Fibroblast of villous mesenchyme (primary cell): ENCODE measurements at places on chromosomes 13 and 19.
A peak's percentile ranks its signal among the peaks of the same experiment; 100 is the strongest.

DNA sequence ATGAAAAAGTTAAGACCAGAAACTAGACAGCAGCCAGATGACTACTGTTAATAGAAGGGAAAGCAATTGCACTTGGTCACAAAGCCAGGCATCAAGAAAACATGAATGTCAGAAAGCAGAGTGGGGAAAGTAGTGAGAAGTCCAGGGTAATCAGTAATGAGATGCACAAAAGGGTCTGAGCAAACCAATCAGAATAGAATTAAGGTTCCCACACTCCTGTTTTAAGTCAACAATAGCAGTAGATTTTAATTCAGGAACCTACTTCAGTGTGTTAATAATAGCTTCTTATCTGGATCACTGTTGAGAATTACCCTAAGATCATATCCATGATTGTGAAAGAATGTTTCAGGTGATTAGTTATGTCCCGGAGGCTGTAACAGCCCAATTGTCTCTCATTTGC is 72.6 kb upstream of the KLF5 start:
- DNase-seq, result no peak

DNA sequence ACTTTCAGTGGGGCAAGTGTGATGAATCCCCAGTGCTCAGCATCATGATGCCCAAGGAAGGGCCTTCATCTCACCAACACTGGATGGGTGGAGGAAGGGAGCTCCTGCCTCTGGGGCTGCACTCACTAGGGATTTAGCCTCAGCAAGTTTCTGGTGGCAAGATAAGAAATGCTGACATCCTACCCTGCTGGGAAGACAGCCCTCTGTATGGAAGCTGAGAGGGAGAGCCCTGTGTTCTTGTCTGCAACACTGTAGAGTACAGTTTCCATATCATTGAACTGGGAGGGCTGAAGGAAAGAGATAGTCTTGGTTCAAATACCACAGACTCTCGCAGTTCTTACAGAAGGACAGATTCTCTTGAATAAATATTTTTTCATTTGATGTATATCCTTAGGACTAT is 7.3 kb upstream of the ZNF460 start:
- no peak for DNase-seq

GRCh38 chr13:64849196-64849595 is 2380.9 kb downstream of the PCDH9 start:
- DNase-seq, result no peak

GRCh38 chr13:48978942-48979601 is 3.4 kb downstream of the FNDC3A start:
- peak; percentile 34 for DNase-seq

- no peak for DNase-seq
Observed at GRCh38 chr13:33543631-33544265, 258.2 kb upstream of the STARD13 start.

DNA sequence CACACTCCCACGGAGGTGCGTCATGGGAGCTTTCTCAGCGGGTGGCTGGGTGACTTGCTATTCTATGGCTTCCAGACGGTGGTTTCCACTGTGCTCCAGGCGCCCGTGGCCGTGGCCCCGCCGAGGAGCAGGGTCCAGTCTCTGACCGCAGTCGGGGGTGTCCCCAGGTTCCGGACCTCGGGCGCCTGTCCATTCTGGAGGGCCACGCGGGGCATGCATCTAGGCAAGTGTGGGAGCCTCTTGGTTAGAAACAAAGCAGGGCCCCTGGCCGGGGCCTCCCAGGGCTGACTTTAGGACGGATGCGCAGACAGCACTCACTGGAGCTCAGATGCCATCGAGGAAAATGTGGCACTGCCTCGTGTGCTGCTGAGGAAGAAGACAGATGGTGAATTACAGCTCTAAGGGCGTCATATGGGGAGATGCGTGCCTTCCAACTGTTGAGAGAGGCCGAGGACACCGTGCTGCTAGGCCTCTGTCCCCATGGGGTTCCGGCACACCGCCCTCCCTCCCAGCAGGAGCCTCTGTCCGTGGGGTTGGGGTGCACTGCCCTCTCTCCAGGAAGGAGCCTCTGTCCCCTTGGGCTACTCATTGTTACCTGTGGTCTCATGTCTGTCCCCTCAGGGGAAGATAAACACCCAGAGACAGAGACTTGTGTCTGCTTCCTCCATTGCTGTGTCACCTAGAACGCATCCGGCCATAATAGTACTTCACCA is 38.1 kb downstream of the TMEM255B start:
- no peak for DNase-seq

DNA sequence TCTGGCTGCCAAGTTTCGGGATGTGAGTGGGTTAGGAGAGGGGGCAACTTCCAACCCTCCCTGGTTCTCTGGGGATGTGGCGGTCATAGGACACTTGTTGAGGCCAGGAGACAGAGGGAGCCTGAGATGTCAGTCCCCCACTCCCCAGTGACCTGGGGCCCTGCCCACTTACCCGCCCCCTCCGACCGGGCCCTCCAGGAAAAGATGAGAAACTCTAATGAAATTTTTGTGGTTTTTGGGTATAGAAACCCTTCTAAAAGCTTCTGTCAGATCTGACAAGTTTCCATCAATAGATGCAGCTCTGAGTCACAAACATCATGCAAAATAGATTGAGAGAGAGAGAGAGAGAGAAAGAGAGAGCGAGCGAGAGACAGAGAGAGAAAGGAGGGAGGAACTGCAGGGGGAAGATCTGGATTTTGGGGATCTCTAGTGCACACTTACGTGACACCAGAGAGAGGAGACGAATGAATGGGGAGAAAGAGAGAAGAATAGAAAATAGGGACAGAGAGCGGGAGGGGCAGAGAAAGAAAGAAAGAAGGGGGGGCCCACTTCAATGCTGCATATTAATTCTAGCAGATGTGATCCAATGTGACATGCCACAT is 94.0 kb downstream of the PTPRS start:
- DNase-seq, result no peak

GRCh38 chr13:39887387-39887786 is 231.9 kb downstream of the COG6 start:
- peak; percentile 83 for DNase-seq

- DNase-seq, result no peak
Observed at GRCh38 chr13:114077099-114077932, 55.1 kb downstream of the RASA3 start.

- DNase-seq, result no peak
Observed at GRCh38 chr13:70249332-70250064, 141.2 kb upstream of the KLHL1 start.

DNA sequence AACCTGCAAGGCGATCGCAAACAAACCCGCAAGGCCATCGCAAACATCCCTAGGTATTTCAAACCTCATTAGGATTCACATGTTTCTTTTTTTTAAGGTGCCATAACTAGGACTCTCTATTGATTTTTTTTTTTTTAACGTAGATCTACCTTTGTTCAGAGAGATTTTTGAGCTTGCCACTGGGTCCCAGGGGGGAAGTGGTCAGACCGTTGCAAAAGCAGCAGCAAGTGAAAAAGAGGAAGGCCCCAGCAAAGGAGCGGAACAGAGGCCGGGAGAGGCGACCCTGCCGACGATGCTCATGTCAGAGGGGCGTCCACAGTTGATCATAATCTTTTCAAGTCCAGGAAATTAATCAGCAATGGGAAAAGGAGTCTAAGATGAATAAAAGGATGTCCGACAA is 32.7 kb upstream of the FLT1 start:
- DNase-seq, result no peak

DNA sequence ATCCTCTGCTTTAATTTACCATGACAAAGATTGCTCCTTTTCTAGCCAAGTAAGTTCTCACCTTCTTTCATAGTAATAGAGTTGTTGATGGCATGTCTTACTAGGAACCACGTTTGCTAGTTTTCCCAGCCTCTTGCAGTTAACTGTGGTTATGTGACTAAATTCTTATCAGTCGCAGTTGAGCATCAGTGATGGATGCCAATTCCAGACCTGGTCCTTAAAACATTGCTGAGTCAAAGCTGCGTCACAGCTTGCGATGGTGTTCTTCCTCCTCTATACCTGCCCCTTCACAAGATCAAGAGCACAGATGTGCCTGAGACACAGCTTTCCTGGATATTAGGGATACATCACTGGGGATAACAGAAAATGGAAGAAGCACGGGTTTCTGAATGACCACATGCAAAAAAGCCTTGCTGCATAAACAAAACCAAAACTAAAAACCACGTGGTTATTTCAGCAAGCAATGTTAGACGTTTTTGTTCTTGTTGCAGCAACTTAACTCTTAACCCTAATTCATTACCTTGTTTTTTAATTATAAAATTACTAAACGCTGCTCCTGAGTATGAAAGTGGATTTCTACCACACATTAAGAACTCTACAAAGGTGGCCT is 97.6 kb upstream of the DACH1 start:
- DNase-seq, result no peak

- no peak for DNase-seq
Observed at GRCh38 chr19:51568456-51568855, 2.6 kb upstream of the ZNF175 start.

DNA sequence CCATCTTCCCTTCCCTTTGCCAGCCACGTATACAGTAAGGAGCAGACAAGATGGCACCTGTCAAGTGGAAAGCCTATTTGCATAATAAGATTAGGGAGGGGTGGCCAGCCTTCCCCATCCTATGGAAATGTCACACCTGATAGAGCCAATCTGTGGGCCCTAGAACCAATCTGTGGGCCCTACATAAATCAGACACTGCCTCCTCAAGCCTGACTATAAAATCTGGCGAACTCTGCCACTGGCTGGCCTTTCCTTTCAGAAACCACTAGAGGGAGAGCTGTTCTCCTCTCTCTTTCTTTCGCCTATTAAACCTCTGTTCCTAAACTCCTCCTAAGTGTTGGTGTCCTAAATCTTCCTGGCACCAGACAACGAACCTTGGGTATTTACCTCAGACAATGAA is 231.5 kb upstream of the KLHL1 start:
- DNase-seq, result no peak

- DNase-seq, result no peak
Observed at GRCh38 chr19:17718550-17718946, 732 bp upstream of the MAP1S start.

- no peak for DNase-seq
Observed at GRCh38 chr13:21235174-21235573, 58.7 kb downstream of the MRPL57 start.

- DNase-seq, result no peak
Observed at GRCh38 chr13:38223089-38223488, 126.6 kb upstream of the UFM1 start.

DNA sequence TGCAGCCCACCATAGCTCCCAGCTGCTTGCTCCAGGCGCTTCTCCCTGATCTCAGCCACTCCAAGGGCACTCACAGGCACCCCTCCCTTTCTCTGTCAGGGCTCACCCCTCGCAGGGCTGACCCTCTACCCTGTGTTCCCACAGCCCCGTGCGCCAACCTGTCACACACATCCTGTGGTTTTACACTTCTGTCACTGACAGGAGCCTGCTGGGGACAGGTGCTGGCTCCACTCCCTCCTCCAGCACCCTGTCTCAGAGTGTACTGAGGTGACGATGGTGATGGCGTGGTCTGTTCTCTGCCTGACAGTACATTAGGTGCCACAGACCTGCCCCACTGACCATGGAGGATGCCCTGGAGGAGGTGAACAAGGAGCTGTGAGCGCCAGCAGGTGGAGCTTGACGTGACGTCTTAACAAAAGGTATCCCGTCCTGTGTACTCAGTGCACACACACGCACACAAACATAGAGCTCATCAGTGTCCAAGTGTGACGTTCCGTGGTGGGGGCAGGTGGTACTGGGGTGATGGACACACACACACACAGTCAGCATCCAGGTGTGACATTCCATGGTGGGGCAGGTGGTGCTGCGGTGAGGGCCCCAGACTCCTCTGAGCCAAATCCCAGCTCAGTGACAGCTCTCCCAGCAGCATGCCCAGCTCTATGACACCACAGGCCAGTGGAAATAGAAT is 20.9 kb downstream of the C19orf44 start:
- DNase-seq, result no peak

GRCh38 chr19:40599902-40600569 is 1.1 kb upstream of the LTBP4 start:
- no peak for DNase-seq

DNA sequence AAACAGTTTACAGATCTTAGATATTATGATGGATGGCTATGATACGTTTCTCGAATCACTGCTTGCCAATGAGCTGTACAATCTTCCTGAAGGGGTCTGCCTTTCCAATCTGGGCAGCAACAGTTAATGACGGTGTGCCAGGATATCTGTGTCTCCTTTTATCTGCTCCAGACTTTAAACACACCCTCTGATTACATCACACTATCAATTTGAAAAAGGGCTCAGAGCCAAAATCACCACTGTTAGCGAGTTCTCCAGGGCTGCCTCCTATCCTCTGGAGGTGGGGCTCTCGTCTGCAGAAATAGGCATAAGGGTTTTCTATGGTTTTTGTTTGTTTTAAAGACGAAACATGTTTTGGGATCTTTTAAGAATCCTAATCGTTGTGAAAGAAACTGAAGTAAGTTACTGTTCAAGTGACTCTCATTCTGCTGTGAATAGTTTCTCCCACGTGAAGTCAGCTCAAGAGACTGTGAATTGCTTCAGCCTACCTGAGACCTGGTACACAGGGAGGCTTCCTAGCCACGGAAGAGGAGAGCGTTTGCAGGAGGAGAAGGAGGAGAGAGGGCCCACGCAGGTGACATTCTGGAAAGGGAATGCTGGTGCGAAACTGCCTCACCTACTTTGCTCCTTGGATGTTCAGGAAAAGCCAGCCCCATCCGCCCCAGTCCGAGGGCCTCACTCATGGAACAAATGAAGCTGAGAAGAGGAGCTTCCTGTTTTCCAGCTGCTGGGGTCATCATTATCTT is 15.2 kb upstream of the GJA3 start:
- no peak for DNase-seq

GRCh38 chr19:39871886-39872866 is 26.0 kb upstream of the FBL start:
- DNase-seq, result no peak

DNA sequence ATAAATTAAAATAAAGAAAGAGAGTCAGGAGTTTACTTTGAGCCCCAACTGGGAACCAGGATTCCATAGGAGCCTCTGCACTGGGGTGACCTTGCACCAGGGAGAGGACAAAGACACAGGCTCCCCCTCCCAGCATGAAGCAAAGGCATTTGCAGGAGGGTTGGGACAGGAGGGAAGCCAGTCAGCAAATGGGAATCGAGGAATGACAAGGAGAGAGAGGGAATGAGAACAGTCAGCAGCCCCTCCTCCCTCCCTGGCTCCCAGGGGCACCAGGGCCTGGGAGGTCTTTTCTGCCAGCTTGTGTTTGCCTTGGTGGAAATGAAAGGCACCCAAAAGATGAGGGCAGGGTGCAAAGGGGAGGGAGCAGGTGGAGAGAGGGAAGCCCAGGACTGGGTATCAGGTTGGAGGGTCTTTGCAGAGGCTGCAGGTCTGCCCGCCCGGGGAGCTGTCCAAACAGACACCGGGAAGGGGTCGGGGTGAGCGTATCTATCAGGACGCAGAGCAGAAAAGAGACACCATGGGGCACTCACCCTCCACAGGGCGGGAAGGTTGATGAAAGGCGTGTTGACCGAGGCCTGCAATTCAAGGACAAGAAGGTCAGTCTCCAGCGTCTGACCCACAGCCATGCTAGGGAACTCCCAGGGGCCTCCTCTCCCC is 3.8 kb downstream of the SBSN start:
- DNase-seq, result no peak
